Midbrain (tissue), 1 donor: ENCODE measurements at places on chromosomes 11 and 22.

DNA sequence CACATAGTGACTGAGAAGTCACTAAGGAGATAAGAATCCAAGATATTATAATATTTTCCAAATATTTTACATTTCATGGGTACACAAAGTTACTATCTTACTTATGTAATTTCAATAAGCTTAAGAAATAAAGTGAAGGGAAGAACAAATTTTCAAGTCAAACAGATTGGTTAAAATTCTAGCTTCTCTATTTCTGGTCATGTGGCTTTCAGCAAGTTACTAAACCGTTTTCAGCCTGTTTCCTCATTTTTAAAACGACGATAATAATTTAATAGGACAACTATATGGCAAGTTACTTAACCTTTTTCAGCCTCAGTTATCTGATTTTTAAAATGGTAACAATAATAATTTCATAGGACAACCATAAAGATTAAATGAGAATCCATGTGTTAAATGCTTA lies 15.6 kb downstream of the DCUN1D5 start:
- no peak for DNase-seq

- no peak for DNase-seq
These were observed 18.9 kb upstream of the IGLL1 start for GRCh38 chr22:23598805-23599518.

DNA sequence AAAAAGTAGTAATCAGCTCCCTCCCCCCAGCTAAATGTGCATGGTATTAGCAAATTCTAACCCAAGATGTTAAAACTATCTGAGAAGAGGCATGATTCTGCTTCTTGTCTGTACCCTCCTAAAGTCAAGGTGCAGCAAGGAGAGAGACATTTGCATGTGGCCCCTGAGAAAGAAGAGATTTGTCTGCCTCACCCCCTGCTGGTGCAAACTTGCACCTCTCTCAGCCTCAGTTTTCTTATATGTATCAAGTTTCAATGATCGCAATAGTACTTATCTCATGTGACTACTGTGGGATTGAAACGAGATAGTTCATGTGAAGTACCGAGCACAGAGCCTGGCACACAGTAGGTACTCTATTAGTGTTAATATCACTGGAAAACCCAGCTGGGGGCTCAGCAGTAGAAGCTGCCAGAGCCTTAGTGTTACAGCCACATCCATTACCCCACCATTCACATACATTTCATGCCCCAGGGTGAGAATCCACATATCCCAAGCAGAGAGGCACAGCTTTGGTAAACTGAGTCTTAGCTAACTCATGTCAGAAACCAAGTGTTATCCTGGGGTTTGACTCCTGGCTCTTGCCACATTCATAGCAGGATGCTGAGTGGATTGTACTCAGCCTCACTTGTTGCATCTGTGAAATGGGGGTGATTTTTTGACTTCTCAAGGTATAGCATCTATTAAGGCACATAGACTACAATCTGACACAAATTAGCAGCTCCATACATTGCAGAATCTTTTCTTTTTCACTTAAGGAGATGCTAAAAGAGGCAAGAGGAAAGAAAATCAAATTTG lies 24.9 kb downstream of the CD44 start:
- no peak for DNase-seq

DNA sequence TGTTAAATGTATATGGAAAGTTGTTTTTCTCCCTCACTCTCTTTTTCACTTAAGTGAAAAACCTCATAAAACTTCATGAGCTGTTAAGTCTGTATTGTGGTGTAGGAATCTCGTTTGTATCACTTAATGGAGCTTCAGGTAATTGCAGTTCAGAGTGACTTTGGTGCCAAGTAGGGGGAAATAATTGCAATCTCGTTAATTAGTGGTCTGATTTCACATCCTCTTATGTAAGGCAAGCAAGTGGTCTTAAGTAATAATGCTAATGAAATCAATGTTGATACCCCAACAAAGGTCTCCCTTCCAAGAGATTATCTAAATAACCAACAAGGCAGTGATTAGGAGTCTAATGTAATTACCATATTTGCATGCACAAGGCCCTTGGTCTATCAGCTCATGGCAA lies 174.2 kb upstream of the SORL1-AS1 start:
- DNase-seq: no peak

- DNase-seq: peak; percentile 1
These were observed at the start of gene OR52K1 for GRCh38 chr11:4482445-4482844. Gene OR52K1, plus strand, starts transcription at chr11:4482646. Its CDS starts 6,255 bp downstream, at chr11:4488901.

- no peak for DNase-seq
These were observed 282.3 kb upstream of the CCDC90B start for GRCh38 chr11:83568516-83568915.

DNA sequence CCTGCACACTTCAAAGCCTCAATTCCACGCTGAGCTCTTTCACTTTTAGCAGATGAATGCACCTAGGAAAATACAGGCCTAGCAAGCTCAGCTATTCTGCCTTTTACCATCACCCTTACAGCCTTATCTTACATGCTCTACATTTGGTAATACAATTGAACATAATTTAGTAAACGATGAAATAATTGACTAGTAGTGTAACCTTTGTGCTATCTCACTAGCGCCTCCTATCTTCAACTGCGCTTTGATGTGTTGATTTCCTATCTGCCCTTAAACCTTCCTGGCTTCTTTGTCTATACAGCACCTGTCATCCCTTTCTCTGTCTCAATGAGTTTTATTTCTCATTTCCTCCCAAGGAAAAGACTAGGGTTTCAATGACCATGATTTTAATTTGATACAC lies 149.7 kb downstream of the LRRC4C start:
- no peak for DNase-seq

DNA sequence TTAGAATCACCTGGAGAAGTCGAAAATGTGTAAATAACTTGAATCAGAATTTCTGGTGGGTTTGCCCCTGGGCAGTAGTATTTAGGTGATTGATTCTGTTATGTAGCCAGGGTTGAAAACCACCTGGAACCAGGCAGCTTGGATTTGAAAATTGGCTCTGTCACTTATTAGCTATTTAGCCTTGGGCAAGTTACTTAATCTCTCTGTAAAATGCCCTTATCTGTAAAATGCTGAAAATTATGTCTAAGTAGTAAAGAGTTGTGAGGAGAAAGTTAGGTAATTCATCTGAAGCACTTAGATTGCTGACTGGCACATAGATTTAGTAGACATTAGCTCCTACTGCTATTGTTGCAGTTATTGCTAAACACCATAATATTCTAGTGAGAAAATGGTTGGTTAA lies 49.3 kb downstream of the PPME1 start:
- no peak for DNase-seq

DNA sequence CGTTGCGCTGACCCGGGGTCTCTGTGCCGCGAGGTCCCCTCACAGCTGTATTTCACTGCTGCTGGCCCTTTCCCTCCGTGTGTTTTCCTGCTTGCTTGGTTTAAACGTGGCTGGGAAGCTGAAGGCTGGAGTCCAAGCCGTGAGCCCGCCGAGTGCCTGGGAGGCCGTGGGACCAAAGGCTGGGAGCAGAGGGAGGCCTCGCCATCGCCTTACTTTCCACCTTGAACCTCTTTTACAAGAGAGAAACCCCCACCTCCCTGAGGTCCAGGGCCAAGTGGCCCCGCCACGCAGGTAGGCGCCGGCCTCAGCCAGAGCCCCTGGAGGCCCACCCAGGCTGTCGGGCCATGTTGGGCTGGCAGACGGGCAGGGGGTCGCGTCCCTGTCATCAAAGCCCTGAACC lies 411.6 kb downstream of the TBC1D22A start:
- no peak for DNase-seq

- no peak for DNase-seq
These were observed 172.6 kb upstream of the CADM1 start for GRCh38 chr11:115676768-115677167.

- no peak for DNase-seq
These were observed 5.1 kb upstream of the FAM83F start for GRCh38 chr22:39989633-39990032.

- DNase-seq: no peak
These were observed 1.2 kb upstream of the SLN start for GRCh38 chr11:107713009-107713408.

- no peak for DNase-seq
These were observed 17.6 kb downstream of the C22orf31 start for GRCh38 chr22:29043906-29044575.

DNA sequence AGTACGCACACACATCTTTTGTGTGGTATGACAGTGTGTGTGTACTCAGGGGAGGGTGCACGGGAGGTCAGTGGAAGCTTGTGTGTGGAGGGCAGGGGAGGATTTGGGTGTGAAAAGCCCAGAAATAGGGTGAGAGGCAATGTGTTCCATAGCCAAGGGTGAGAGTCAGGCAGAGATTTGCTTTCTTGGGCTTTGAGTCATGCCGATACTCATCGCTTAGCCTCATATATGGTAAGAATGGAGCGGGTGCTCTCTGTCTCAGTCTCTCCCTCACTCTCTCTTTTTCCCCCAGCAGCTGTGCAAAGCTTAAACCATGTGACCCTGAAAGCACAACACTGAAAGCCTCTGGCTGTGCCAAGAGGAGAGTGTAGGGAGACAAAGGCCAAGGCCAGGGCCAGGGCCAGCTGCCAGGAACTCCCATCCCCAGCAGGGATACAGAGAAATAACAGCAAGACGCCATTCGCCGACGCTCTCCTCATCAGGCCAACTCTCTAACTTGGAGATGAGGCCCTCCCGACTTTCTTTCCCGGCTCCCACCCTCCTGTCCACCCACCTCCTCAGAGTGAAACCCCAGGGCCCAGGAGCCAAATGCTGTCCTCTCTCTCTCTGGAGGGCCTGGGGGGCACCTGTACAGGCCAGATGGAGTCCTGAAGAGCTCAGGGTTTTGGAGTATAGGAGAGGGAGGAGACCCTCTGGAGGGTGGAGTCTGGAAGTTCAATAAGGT lies 20.3 kb upstream of the MICAL3 start:
- peak; percentile 93 for DNase-seq

DNA sequence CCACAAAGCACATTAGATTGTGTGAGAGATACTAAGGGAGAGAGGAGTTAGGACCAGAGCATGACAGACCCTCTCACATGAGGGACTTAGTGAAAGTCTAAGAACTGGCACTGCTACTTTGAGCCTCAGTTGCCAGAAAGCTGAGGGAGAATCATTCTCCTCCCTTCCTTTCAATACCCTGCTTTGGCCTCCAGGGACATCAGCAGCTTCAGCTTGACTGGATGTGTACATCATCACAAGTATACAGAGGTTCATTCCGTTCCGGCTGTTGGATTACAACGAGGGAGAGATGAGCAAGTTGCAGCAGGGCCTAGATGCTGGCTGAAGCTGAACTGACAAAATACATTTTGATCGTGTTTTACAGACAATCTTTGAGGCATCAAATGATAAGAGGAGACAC lies 15.7 kb upstream of the ANO5 start:
- no peak for DNase-seq
